NCI-H1694 (cell line): ENCODE measurements at places on chromosomes 2 and 18.
A peak's percentile ranks its signal among the peaks of the same experiment; 100 is the strongest.

DNA sequence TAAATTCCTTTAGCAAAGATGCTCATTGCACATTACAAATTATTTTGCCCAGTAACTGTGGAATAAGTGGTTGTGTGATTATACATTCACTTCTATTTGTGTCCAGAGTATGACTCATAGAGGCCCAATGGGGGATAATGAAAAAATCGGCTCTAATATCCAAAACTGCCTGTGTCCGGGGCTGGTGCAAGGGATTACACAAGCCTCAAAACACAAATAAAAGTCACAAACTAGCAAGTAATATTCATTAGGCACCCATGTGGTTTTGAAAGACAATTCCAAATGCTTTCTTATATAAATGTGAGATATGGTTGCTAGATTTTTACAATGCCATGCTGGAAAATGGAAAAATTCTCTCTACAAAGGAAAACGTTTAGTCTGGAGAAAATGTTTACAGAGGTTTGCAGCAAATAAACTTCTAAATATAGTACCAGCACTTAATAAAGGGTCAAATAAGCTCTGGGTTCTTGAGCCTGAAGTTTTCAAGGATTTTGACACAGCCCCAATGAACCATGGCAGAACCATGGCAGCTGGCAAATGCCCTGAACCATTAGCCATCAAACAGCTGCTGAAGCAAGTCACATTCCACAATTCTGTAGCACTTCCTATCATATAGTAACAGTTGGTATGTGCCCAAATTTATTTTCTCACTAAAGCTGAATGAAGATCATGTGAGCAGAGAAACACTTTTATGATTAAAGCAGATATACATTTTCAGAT lies 40.5 kb downstream of the IRS1 start:
- peak; percentile 22 for DNase-seq

DNA sequence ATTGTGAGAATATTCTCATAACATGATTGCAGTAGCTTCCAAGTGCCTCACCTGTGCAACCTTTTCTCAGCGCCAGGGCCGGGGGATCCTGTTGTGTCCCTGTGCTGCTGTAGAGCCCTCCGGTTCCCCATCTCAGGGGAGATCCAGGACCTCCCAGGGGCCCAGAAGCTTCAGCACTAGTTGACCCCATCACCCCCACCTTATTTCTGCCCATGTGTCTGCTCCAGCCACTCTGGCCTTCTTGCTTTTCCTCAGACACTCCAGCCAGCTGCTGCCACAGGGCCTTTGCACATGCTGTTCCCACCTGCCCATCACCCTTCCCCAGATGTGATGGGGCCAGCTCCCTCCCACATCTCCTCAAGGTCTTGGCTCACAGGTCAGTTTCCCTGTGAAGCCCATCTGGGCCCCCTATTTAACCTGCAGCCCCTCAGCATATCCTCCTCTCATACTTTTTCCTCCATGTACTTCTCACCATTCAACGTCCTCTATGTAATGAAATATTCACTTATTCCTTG lies 226.5 kb downstream of the SEPTIN10 start:
- no peak for DNase-seq

- DNase-seq: no peak
Measured at GRCh38 chr2:190765386-190766173, 115.0 kb upstream of the GLS start.

DNA sequence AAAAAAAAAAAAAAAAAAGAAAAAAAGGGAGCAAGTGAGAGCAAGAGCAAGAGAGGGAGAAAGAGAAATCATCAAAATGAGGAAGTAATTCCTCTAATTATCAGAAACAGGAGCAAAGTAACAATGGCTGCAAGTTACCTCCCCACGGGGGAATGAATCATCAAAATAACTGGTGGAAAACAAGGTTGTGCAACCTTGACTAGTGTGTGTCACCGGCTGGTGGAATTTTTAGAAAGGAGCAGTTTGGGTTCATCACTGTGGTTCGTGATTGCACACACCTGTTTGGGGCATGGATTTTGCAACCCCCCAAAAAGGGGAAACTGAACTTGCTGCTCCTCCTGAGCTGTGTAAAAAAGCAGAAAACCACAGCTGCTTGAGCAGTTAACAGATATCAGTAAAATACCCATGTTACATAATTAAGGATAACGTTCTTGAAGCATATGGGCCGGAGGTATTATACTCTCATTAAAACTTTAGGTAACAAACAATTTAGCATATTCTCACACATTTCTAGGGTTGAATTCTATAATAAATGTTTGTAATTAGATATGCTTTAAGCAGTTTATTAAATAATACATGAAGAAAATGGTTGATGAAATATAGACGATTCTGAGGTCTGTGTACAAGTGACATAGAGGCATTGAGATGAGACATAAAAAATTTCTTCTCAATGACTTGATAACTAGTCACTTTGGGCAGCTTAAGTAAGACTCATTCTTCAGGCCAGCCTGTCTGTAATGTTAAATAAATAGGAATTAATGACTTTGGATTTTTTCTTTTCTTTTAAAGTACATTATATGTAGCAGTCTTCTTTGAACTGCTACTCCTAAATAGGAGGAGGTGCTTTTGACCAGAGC lies 184.2 kb upstream of the ZEB2 start:
- no peak for DNase-seq

GRCh38 chr2:38045811-38046210 lies 30.1 kb downstream of the CYP1B1 start:
- DNase-seq: no peak

GRCh38 chr2:10533811-10534321 lies 85.7 kb upstream of the ODC1 start:
- no peak for DNase-seq

GRCh38 chr2:69237070-69237670 lies 149.9 kb downstream of the GFPT1 start:
- DNase-seq: no peak

DNA sequence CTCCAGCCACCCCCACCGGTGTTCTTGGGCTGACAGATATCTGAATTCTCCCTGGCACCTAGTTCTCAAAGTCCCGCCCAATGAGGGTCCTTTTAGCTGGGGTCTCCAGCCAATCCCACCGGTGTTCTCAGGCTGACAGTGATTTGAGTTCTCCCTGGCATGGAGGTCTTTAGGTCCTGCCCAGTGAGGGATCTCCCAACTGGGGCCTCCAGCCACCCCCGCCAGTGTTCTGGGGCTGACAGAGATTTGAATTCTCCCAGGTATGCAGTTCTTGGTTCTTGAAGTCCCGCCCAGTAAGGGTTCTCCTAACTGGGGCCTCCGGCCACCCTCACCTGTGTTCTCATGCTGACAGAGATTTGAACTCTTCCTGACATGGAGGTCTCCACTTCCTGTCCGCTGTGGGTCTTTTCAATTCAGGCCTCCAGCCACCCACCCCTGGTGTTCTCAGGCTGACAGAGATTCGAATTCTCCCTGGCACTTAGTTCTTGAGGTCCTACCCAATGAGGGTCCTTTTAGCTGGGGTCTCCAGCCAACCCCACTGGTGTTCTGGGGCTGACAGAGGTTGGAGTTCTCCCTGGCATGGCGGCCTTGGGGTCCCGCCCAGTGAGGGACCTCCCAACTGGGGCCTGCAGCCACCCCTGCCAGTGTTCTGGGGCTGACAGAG lies 154.6 kb downstream of the ANKRD36 start:
- no peak for DNase-seq

DNA sequence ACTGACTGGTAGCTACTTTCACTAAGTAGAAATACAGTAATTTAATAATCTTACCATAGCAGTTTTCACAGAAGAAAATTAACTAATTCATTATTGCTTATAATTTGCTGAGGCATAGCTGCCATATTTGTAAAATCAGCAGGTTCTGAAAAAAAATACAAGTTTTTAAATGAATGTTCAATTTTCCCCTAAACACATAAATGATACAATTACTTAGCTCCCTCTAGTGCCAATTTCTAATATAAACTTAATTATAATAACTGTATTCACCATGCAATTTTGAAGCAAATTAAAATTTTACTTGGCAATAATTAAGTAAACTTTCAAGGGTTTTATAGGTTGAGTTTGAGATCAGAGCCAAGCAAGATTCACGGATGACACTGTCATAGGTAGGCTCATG lies 1321.6 kb upstream of the ACVR2A start:
- DNase-seq: peak; percentile 59

DNA sequence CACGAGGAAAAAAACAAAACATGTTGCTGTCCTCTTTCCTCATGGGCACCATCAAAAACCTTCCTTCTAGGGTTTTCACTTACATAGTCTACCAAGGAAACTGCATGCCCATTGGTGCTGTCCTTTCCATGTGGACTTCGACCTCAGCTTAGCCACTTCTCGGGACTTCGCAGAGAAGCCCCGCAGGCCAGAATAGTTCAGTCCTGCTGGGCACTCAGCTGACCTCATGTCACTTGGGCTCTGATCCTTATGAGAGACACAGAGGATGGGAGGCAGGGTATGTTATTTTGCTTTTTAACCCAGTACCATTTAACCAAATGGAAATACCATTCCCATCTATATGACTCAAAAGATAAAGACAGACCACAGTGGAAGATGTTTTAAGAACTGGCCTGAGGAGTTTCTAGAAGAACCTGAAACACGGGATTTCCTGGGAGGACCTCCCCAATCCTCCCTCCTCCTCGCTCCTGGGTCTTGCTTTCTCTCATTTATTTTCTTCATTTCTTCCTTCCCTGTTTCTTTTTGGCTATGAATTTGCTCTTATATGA lies 28.4 kb downstream of the AAK1 start:
- no peak for DNase-seq

DNA sequence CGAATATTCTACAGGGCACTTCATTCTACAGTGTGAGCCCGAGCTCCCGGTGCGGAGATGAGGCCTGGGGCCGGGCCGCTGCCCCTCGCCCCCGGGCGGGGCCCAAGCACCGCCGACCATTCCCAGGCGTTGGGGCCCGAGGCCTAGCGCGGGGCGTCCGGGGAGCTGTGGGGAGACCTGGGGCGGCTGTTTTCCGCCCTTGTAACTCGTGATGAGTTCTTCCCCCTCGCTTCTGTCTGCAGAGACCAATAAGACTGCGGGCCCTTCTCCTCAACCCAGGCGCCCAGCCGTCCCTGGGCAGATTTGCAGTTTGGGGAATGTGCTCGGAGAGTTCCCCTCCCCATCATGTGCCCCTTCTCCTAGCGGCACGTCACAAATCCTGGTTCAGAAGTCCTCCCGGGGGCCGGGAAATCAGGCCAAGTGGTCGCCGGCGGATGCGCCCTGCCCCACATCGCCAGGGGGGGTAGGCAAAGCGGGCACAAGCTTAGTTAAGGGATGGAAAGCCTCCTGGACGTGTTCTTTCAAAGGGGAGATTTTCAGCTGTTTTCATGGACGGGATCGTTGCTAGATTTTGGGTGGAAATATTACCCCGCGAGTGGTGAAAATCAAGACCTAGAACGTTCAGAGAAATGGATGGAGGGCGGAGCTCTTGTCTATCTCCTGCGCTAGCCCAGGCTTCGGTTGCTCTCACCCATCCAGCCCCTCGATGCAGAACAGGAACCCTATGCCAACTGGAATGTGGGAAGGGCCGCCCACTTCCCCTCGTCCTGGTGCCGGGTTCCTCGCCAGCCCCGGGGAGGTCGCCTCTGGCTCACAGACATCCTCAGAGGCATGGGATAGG lies 18.8 kb upstream of the HAAO start:
- peak; percentile 60 for DNase-seq

- no peak for DNase-seq
Measured at GRCh38 chr2:80947601-80948130, 643.1 kb upstream of the LRRTM1 start.

DNA sequence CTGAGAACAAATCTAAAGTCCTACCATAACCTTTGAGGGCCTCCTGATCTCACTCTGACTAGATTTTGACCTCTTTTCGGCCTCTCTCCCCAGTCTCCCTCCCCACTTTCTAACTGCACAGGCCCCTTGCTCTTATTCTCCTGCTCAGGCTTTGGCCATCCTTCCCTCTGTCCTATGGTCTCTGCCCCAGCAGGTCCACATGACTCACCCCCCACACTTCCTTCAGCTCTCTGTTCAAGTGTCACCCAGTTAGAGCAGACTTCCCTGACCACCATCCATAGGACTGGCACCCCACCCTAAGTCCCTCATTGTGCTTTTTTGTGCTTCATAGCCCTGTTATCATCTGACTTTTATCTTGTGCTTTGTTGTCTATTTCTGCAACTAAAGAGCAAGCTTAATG lies 41.2 kb upstream of the NT5C1B start:
- DNase-seq: no peak

DNA sequence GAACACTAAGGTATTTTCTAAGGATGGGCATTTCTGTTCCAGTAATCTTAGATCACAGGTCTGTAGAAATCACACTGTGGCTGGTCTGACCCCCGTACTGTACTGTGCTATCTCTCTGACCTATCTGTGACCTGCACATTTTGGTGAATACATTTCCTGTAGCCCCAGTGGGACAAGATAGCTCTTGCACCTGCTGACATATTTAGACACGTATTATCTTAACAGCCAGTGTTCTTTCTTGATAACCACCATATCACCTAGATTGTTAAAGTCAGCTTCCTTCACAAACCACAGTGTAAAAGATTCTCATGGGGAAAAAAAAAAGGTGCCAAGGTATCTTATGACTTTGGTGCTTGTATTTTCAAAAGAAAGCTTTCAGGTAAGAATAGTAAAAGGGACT lies 39.8 kb upstream of the TMEM247 start:
- no peak for DNase-seq

- DNase-seq: no peak
Measured at GRCh38 chr18:34929336-34929780, 111.9 kb upstream of the MAPRE2 start.

DNA sequence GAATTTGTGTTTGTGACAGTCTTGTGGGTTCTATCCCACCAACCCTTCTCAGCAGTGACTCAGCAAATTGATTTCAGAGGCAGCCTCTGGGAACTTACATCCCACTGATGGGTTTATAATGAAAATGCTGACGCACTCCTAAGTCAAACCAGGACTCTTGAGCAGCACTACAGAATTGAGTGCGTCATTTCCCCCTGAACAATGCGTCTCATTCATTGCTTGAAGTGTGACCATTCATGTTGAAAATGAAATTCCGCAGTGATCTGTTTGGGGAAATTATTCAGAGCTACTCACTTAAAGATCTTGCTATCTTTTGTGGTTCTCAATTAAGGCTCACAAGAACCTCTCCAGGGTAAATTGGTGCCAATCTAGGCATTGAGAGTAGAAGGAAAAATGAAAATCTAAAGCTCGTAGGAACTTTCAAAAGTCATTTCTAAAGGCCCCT lies 417.7 kb upstream of the SLC14A2 start:
- no peak for DNase-seq

DNA sequence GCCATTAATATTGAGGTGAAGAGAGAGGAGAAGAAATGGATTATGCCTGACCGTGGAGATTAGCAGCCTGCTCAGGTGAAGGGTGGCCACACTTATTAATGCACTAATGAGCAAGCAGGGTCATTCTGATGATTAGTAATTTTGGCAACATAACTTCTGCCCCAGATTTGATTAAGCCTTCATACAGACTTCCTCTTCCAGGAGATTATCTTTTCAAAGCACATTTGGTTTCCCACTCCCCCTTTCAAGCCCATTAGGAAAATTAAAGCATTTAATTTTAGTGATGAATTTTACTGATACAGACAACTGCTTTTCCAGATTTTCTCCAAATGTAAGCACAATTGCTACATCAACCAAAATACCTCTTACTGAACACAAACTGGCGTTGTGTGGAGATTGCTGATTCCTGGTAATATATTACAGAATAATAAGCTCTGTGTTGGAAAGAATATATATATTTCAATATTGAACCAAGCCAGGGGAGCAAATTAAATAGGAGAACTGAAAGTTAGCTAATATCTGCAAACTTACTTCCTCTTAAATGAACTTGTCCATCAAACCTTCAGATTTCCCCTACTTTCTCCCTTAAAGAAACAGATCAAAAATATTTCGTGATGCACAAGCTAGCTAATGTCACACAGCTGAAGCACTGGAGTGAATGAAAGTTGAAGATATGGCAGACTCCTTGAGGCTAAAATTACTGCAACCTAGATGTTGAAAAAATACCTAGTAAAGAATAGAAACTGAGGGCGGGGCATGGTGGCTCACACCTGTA lies 140.8 kb downstream of the FAM210A start:
- no peak for DNase-seq
